ENCODE measurements at places on chromosomes 1 and 21.

- no peak for DNase-seq
Observed at GRCh38 chr1:45089711-45090110, 77.7 kb downstream of the UROD start.

GRCh38 chr1:109849655-109850054, 61.0 kb upstream of the CSF1 start:
- no peak for DNase-seq

DNA sequence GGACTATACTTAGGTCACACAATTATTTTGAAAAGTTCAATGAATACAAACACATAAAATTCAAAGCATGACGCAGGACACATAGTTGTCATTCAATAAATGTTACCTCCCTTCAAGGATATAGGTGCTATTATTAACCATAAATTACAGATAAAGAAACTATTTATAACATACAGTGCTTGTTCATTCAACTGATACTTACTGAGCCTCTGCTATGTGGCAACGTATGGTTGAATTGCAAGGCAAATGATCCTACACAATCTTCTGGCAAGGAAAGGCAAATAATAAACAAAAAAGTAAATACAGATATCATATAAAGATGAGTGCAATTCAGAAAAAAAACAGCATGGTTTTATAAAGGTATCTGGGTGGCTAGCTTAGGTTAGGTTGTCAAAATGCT, 614.7 kb downstream of the LTN1 start:
- DNase-seq = no peak

DNA sequence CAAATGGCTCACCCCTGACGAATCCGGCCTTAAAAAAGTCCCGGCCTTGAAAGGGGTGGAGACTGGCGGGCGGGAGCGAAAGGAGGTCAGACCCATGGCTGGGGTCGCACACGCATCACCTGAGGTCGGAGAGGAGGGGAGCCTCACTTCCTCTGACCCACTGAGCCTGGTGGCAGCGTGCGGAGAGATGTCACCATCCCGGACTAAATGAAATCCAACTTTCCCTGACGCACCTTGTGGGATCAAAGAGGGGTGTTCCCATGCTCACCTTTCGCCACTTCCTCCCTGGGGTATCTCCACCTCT, 709 bp upstream of the SLC41A1 start:
- DNase-seq = no peak

DNA sequence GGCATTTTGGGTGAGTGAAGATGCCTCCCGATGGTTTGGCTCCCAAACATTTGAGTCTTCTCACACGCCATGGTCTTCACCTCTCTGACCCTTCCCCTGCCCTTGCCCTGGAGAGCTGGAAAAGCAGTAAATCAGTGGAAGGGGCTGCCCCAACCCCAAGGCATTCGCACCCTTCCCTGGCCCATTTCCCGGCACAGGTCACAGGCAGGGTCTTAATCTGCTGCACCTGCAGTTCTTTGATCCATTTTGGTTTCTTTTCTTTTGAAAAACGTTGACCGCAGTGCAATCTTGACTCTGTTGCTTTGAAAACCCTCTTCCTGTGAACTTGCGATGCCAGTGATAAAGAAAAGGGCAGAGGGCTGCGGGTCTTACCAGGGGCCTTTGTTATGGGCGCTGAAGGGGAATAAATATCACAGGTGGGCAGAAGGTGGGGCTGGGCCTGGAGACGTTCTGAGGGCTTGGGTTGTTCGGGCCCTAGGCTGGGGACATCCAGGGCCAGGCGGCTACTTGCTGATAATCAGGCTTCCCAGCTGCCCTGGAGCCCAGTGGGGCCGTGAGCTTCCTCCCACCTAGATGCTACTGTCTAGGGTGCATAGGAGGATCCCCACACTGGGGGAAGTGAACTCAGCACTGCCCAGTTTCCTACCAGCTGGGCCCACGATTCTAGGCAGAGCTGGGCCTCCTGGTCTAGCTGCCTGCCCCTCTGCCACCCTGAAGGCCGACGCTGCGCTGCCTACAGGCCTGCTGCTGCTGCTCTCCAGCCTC, 38.6 kb upstream of the EPS8L3 start:
- peak; percentile 33 for DNase-seq

- no peak for DNase-seq
Observed at GRCh38 chr1:167312871-167313270, 92.2 kb downstream of the POU2F1 start.

- DNase-seq = no peak
Observed at GRCh38 chr21:44767834-44768831, 33.5 kb downstream of the UBE2G2 start.

GRCh38 chr1:247884797-247885413, 10.5 kb upstream of the OR2W3 start:
- no peak for DNase-seq

DNA sequence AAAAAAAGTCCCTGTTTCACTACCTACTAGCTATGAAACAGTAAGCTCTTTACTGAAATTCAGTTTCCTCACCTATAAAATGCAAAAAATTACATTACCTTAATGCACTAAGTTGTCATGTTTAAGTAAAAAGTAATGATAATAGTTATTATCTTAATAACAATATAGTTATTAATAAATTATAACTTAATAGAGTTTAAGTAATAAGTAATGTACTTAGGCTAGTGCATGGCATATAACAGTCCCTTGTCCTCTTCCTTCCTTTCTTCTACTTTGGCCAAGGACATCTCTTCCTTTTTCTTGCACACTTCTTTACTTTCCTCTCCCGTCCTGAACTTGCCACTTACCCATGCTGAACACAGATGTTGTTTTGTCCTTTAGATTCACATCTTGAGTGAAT, 9.0 kb downstream of the TMEM200B start:
- no peak for DNase-seq

DNA sequence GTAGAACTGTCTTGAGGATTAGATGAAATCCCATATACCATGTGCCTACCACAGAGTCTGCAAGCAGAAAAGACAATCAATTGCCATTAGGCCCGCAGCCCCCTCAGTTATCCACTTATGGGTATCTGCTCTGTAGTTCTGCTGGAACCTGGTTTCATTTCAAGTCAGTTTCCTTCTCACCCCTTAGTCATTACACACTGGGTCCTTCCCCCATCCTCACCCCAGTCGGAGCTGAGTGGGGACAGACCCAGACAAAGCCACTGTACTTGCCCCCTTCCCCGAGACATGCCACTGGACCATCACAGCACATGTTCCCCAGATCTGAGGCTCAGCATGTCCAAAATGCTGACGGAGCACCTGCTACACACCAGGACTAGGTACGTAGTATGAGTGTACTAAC, 21.2 kb downstream of the PGLYRP3 start:
- DNase-seq = no peak

DNA sequence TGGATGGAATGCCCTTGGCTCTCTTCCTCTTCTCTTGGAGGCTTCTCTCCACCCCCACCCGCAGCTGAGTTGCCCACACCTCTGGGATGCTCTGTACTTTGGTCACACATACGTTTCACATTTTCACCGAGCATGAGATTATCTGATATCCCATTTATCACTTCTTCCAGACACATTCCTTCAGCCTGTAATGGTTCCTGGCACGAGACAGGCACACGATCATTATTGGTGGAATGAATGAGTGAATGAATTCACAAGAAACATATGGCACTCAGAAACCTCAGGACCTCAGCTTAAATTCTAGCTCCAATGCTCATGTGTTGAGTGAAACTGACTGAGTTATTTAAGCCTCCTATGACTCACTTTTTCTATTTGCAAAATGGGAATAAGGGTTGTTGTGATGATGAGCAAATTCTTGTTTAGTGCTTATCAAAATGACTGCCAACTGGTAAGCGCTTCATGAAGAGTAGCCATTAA, 242.7 kb upstream of the JUN start:
- no peak for DNase-seq

GRCh38 chr1:2047749-2048729, 2.2 kb upstream of the PRKCZ start:
- no peak for DNase-seq

GRCh38 chr1:58454807-58455206, 91.7 kb downstream of the OMA1 start:
- no peak for DNase-seq

GRCh38 chr1:74611887-74612286, 61.7 kb downstream of the ERICH3 start:
- DNase-seq = no peak

DNA sequence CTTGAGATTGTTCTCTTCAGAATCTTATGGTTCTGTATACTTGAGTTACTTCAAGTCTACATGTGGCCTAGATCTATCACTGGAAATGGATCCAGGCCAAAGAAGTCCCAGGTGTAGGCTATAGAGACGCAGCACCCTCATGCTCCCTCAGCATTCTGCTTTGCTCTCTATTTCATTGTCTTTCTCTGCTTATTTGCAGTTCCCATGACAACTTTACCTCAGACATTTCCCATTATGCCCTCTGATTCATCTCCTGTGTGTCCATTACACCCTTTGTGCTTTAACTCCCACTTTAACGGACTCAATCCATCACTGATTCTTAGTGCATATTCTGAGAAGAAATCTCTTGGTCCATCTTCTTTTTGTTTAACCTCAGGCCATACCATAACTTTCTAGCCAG, 236.9 kb upstream of the NRIP1 start:
- DNase-seq = no peak

GRCh38 chr1:248825573-248825908, 174 bp downstream of the SH3BP5L start:
- no peak for DNase-seq

- DNase-seq = no peak
Observed at GRCh38 chr1:36257375-36257767, 33.1 kb downstream of the THRAP3 start.

GRCh38 chr1:236089046-236089773, 24.3 kb upstream of the NID1 start:
- DNase-seq = no peak

DNA sequence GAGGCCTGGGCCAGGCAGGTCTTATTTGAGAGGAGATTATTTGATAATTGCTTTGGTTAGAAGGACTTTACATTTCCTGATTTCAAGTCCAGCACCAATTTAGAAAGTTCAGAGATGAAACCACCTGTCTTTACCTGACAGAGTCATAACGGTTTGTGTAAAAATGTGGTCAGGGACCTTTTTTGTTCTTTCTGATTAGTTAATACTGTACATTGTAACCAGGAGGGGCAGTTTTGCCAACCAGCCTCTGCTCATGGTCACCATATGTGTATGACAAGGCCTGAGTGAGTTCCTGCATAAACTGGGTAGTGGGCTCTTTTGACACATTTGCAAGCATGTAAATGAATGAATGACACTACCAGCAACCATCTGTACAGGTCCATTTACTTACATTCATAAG, 55.8 kb downstream of the VANGL1 start:
- no peak for DNase-seq

DNA sequence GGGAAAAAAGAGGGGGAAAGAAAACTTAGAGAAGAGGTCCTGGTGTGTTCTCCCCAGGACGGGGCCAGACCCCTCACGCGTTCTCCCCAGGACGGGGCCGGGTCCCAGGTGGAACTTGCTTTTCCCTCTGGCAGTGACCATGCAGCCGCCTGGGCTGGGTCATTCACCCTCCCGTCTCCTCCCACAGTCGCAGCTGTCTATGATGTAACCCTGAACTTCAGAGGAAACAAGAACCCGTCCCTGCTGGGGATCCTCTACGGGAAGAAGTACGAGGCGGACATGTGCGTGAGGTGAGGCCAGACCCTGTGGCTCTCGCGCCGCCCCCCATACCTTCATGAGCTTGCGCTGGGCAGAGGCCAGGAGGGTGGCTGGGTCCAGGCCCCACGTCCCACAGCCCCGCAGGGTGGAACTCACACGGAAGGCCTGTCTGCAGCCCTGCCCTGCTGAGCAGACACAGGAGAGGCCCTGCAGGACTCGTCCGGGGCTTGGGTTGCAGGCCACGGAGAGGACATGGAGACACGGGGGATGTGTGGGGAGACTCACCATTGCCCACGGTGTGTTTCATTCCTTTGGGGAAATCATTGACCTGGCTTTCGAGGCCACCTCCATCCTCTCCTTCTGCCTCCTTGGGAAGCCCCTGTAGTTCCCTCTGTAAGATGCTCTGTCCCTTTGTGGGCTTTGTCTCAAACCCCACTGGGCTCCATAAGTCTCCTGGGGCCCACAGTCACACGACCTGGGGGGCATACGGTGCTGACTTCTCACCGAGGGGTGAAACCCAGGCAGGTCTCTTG, 40.7 kb upstream of the TRAPPC10 start:
- DNase-seq = no peak

DNA sequence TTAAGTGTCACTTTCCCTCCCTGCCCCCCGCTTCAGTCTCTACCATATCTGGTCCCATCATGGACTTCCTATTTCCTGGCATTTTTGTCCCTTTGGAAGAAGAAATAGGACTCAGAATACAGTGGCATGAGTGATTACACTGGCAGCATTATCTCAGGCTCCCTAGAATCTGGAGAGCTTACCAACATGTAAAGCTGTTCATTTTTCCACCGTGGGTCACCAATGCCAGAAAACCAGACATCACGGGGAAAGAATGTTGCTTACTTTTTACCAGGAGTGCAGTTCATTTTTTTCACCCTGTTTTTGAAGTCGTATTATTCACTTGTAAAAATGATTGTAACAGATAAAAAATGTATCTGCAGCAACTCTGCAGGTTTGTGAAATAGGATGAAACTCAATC, 44.8 kb downstream of the BACH1 start:
- DNase-seq = no peak

GRCh38 chr1:161766102-161766981, at the start of gene ATF6:
ATF6 (plus strand) TSS chr1:161766320; CDS start chr1:161766361, 41 bp downstream.
- peak; percentile 74 for DNase-seq

DNA sequence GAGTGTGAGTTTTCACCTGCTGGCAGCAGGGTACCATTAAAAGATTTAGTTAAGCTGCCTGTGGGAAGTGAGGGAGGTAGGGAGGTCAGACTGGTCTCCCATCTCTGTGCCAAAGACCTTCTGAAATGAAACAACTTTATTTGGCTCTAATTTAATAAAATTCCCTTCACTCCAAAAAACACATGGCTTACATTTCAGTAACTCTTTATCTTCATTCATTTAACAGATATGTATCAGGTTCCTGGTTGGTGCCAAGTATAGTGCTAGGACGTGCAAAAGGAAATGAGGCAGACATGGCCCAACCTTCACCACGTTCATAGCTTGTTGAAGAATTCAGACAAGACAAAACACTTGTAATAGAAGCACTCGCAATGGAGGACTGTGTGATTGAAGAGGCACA, 282.3 kb downstream of the SEC16B start:
- DNase-seq = no peak

DNA sequence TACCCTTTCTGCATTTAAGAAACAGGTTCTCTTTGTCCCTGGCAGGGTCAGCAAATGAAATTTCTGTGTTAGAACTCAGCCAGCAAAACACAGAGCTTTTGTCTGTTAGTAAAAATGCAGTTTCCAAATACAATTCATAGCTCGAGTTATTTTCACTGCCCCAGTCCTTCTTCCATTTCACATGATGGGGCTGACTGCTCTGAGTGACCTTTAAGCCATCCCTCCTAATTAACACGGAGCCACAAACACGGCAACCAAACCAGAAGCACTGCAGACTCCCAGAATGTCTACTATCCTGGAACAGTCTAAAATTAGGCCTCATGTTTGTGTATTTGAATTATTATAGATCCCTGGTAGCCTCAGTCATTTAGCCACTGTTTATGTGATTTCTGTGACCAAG, 99.1 kb upstream of the RGS4 start:
- DNase-seq = no peak

GRCh38 chr1:110870721-110871388, 2.1 kb upstream of the CD53 start:
- no peak for DNase-seq
